Peyer's patch (tissue), 4 donors: ENCODE measurements at places on chromosomes 16 and 17.

DNA sequence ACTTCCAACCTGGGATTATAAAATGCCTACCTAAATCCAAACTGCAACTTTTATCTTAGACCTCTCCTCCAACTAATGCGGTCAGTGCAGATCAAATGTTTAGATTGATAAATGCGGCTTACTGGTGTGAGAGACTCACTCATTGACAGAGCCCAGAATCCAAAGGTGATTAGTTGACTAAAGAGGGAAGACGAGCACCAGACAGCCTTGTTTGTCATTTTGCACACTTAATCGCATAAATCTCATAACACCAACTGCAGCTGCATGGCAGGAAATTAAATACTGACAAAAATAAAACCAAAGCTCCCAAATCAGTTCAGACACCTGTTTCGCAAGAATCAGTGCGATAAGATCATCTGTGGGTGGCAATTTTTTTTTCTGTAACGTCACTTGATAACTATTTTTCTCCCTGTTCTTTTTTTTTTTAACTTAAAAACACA, 35.9 kb downstream of the NACA2 start:
- DNase-seq: no peak

GRCh38 chr16:9378876-9379275, 287.4 kb downstream of the HAPSTR1 start:
- no peak for DNase-seq

GRCh38 chr16:52953215-52953614, 99.5 kb downstream of the CHD9NB start:
- peak; percentile 58 for DNase-seq

- peak; percentile 70 for DNase-seq
These were observed 13.2 kb upstream of the TMEM100 start for GRCh38 chr17:55735731-55736405.

DNA sequence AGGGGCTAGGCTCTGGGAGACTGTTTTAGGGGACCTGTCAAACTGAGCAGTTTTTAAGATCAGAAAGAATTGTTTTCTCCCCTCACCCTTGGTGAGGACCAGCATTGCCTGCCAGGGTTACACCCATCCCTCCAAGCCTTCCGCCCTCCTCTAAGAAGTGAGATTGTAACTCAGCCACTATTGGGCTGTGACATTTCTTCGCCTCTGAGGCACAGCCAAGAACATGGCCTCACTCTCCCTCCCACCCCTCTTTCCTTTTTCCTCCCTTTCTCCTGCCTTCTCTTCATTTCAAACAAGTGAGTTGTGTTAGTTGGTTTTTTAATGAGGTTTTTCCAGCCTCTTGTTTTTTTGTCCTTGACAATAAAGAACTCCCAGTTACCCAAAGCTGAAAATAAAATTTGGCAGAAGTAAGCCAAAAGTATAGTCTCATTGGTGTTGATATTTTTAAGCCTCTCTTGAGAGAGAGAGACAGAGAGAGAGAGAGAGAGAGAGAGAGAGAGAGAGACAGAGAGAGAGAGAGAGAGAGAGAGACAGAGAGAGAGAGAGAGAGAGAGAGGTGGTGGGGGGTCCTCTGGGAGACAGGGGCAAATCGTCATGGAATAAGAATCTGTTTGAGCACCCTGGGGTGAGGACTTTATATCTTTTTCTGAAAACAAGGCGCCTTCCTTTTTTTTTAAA, 77.2 kb upstream of the TBX2 start:
- no peak for DNase-seq

GRCh38 chr17:76234354-76234679, 6.0 kb downstream of the RNF157 start:
- DNase-seq: no peak

GRCh38 chr17:9987779-9988585, 82.9 kb upstream of the RCVRN start:
- DNase-seq: no peak

- DNase-seq: peak; percentile 6
These were observed 8.7 kb downstream of the CD300LB start for GRCh38 chr17:74522381-74523105.

GRCh38 chr16:57693550-57693949, 1.1 kb upstream of the DRC7 start:
- DNase-seq: no peak

DNA sequence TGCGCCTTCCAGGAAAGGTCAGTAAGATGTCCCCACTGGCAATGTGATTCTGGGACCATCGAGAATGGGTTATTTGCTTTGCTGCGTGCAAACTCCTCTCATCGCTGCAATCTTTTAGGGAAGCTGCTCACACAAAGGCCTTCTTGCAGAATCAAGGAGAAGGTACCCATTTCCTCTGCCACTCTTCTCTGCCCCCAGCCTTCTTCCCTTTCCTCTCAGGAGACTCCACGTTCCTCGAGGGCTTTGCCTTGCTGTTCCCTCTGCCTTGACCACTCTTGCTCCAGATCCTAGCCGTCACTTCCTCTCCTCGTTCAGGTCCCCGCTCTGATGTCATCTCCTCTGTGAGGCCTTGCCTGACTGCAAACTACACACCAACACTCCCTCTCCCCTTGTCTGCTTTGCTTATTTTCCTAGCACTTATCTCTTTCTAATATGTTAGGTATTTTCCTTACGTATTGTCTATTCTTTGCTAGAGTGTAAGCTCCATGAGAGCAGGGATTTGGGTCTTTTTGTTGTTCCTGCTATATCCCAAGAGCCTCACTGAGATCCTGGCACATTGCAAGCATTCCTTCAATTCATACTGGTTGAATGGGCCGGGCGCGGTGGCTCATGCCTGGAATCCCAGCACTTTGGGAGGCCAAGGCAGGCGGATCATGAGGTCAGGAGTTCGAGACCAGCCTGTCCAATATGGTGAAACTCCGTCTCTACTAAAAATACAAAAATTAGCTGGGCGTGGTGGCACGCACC, 5.3 kb upstream of the CRK start:
- no peak for DNase-seq

- no peak for DNase-seq
These were observed 8.4 kb upstream of the CRYBA1 start for GRCh38 chr17:29238133-29238850.

- no peak for DNase-seq
These were observed 1.2 kb downstream of the GFAP start for GRCh38 chr17:44914148-44914547.

DNA sequence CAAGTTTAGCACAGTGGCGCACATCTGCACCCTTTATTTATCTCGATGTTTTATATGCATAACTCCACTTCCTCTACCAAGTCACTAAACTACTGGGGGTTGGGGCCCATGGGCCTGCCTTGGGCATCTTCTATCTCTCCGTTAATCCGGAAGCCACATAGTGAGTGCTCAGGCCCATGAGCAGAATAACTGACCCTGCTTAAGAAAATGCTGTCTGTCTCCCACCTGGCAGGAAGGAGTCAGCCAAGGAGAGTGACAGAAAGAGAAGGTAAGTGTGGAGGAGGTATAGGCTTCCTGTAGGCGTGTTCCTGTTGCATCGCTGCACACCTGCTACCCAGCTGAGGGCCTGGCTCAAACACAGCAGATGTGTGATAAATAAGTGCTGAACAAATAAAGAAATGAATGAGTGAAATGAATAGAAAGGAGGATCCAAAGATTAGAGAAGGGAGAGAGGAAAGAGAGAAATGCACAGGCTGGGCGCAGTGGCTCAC, 320.1 kb downstream of the SLC39A11 start:
- DNase-seq: no peak

DNA sequence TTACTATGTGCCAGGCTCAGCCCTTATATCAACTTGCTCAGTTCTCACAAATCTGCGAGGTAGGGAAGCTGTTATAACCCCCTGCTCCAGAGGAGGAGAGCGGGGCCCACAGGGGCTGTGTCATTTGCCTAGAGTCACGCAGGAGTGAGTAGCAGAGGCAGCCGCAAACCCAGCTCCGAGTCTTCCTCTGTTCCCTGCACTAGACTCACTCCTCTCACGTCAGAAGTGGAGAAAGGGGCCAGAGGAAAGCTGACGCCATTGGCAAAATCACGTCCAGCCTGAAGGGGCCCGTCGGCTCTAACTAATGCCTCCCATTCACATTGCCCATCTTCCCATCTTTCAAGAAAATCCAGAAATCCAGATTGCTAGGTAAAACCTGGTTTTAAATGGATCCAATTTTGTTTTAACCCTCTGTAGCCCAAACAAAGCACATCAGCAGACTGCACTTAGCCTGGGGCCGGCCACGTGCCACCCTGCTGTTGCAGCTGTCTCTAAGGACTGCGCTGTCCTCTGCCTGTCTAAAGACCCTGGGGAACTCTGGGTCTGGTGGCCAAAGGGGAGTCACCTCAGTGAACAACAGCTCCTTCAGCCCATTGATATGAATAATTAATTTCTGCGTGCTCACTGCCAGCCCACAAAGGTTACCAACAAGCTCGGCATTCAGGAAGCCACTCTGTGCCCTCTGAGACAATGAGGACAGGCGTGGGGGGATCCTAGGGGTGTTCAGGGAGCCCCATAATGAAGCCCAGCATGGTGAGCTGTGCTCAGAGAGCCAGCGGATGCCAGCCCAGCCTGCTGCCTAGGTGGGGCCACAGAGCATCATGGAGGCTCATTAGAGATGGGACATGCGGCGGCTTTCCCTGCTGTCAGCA, 36.7 kb upstream of the ABR start:
- DNase-seq: peak; percentile 79

DNA sequence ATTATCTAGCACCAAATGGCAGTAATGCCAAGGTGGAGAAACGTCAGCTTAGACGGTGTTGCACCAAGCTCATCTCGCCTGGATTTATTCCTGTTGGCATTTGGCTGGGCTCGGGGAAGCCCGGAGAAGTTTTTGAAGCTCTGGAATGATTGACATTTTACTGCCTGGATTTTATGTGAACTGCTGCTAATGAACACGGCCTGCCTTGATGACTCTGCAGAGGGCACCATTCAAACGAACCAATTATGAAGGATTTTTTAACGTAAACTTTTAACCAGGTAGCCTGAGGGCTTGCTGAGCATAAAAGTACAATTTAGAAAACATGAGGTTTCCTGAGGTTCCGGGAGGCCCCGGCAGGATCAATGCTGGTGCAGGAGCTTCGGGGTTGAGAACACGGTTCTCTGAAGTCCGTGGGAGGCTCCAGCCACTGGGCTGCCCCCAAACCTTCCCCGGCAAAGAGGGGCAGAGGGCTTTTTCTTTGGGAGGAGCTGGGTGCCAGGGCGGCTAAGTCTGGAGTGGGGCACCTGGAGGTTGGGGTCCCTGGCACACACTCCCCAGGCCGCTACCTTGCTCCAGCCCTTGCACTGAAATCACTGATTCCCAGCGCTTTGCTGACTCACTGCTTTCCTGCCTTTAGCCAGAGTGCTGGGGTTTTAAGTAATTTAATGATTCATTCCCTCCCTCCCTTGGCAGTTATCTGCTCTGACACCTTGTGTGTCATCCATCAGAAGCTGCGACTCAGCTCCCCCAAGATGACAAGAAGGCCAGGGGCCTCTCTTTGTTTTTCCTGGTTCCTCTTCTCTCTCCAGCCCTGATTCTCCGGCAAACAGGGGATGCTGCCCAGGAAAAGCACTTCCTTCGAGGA, 161.2 kb upstream of the IRX3 start:
- no peak for DNase-seq

- no peak for DNase-seq
These were observed 282.2 kb upstream of the CDH5 start for GRCh38 chr16:66084306-66084705.

DNA sequence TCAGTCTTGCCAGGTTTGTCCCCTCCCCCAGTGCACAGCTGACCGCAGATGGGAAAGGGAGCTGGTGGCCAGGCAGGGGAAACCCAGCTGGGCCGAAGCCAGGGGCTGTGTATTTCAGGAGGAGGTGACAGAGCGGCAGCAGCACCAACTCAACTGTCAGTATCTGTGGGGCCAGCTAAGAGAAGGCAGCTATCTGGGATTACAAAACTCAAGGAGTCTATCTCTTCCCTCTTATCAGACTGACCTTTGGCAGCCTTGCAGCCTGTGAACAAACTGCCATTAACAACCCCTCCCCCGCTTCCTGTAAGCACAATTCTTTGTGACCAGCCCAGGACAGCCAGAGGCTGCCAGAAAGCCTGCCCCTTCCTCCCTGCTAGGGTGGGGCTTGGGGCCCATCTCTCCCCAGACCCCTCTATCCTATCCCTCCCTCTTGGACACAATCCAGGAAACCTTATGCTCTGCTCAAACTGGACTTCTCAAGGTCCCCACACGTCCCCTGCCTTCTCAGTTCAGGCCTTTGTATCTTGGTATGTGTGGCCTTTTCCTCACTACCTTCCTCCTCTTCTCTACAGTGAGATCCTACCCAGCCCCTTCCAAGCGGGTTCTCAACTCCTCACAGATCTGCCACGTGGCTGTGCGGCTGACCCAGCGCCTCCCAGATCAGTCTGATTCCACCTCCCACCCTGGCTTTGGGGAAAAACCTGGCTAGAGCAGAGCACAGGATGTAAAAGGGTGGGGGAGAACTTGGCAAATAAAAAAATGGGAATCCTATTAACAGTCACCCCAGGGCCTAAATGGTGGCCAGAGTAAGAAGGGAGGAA, 10.5 kb downstream of the ST3GAL2 start:
- DNase-seq: peak; percentile 65

DNA sequence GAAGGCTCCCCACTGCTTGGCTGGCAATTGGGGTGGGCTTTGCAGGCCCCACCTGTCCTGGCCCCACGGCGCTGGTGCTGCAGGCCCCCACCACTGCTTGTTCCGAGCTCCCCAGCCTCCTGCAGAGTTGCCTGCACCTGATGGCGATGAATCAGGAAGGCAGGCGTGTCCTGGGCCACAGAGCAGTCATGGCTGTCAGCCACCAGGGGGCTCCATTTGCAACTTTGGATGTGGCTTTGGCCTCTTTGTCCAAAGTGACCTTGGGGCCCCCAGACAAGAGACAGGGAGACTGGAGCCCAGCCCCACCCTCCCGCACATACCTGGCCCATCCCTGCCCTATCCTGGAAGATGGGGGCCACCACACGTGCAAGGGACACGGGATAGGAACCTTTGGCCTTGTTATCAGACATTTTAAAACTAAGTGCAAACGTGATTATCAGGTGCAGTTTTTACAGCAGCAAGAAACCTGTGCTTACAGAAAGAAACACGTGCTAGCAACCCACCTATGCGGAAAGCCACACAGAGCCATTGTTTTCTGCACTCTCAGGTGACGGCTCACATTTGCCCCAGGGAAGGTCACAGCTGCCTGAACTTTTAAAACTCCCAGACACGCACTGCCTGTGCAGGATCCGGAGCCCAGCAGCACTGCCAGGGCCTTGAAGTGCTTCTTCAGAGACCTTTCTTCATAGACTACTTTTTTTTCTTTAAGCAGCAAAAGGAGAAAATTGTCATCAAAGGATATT, at the start of gene DNASE1:
TSS of gene DNASE1 (plus strand) at position 443 of the 743 bp plus-strand sequence. CDS start 683 bp downstream, outside the sequence.
- DNase-seq: peak; percentile 92

DNA sequence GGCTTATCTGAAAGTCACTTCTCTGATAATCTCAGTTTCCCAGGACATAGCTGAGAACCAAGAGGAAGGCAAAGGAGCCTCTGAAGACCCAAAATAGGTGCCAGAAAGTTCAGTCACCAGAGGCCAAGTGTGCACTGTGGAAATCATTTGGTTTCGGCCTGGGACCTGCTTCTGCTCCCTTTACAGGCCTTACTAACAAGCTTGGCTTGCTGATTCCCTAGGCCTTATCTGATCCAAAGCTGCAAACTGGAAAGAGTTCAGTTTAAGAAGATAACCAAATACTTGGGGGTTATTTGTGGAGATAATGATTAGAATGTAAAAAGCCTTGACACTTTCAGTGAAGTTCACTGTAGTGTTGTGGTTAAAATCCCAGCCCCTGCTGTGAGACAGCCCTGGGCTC, 17.0 kb downstream of the ITGA3 start:
- no peak for DNase-seq

- no peak for DNase-seq
These were observed 30.6 kb downstream of the MAP2K6 start for GRCh38 chr17:69445132-69445531.
